ENCODE measurements at places on chromosomes 16 and 17.

GRCh38 chr17:6571452-6571781, 15.1 kb upstream of the PITPNM3 start:
- DNase-seq: no peak

DNA sequence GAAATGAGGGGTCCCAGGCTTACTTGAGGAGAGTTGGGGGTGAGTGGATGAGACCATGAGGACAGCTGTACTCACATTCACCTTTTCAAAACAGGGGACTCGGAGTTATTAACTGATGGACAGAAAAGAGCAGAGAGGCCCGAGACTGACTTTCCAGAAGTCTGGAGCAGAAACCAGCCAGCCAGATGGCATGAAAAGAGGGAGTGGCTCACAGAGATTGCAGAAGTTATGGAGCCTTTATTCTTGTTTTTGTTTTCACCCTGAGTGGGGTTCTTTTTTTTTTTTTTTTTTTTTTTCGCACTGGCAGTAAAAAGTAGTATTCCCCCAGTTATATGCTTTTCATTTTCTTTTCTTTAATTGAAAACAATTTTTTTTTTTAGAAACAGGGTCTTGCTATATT, 18.9 kb downstream of the TVP23A start:
- DNase-seq: no peak

DNA sequence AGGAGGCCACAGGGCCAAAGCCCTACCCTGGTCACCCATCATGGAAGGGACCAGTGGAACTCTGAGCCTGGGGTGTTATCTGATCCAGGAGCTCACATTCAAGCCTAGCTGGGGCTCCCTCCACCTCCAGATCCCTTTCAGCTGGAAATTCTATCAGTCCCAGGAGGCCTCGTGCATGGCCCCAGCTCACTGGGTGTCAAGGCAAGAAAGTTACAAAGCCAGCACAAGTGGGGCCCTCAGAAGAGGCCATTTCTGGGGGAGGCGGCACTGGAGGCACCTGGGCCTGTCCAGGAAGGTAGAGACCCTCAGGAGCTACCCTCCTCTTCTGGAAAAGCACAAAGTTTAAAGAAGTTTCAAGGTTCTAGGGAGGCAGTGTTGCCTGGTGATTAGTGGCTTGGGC, 4.8 kb downstream of the CA7 start:
- DNase-seq: no peak

- no peak for DNase-seq
These were observed 18.0 kb downstream of the TMEM114 start for GRCh38 chr16:8572063-8572918.

GRCh38 chr17:32517982-32518381, 31.2 kb downstream of the CDK5R1 start:
- no peak for DNase-seq

GRCh38 chr16:82059983-82060421, 24.9 kb downstream of the HSD17B2 start:
- DNase-seq: no peak
